NCI-H524 treated with DMSO at 0.1 percent for 48 hours (cell line): ENCODE measurements at places on chromosomes 4 and X.

DNA sequence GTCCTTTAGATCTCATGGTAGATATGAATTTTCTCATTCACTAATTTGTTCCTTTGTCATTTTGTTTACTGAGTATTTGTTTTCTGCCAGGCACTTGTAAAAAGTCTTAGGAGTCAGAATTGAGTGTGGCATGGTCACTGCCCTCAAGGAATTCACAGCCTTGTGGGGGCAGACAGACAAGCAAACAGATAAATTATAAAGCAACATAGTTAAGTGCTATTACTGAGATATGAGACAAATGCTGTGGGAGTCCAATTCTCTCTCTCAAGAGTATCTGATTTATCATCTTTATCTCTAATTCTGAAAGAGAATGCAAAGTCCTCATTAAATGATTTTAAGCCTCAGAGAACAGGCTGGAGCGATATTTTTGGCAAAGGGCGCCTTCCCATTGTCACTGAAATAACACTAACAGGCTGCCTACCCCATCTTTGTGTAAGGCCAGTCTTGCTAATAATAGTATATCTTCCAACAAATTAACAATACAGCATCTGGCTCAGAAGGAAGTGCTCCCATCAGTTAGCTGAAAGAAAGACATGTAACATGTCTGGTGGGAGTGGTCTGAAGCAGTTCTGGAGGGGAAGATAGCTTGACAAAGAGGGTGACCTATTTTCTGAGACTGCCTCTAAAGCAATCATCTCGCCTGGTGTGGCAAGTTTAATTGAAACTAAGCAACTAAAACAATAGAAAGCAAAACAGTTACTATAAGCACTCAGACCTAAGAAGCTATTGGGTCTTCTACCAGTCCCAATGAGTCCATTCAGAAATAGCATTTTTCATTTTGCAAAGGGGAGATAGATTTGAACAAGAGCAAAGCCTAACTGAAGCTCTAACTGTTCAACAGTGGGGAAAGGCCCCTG is 61.5 kb upstream of the AMOT start:
- DNase-seq: no peak

GRCh38 chr4:61320154-61320553 is 120.0 kb downstream of the ADGRL3 start:
- no peak for DNase-seq

GRCh38 chr4:71524756-71525155 is 185.9 kb downstream of the SLC4A4 start:
- DNase-seq: no peak

- DNase-seq: no peak
Observed at GRCh38 chr4:139794158-139794954, 128.7 kb downstream of the MGST2 start.

DNA sequence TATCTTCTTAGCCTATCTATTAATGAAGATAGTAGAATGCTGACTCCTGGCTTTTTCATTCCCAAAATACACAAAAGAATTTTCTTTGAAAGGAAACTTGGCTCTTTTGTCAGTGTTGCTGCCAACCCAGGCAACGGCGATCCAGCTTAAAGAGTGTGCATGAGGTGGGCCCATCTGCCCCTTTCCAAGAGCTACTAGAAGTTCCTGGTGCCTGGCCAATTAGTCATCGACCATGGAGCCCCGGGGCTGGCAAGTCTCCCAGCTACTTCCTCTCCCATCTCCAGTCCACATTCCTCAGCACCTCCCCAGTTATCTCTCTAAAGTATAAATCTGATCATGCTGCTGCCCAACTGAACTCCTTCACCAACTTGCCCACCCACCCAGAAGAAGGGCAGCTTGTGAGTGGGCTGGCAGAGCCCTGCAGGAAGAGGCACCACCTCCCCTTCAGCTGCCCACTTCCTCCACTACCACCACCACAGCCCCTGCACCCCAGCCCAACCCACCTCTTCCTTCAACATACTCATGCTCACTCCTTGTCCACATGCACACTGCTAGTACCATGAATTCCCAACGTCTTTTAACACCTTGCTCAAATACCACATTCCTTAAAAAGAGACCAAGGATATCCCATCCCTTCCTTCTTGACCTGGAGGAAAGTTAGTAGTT is 158.2 kb upstream of the MAP3K15 start:
- DNase-seq: no peak

DNA sequence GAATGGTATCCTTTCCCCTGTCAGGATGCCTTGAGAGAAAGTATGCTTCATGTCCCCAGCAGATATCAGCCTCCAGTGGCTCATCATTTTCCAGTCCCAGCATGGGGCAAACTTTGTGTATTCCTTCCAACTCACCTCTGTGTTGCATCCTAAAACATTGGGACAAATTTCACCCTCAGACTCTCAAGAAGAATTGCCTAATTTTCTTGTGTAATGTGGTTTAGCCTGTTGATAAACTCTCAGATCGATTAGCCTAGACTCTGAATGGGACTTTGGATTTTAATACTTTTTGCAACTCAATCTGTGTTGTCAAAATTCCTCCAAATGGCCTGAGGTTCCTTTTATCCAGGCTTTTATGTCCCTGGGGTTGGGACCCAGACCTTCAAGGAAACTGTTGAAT is 805.3 kb downstream of the C4orf33 start:
- DNase-seq: no peak

- no peak for DNase-seq
Observed at GRCh38 chr4:58587856-58588255, 1477.7 kb upstream of the IGFBP7 start.
